ENCODE measurements at places on chromosomes 13 and 19. TPM values are rescaled to one million over a fixed set of nuclear protein-coding genes. Genes with fewer than 3 reads are reported as not detected.

Gene PRTN3
- not detected for total RNA-seq

Gene IL17D
- total RNA-seq, result 0.07 TPM

Gene CGB2
- total RNA-seq, result not detected

Gene KLK11
- 3.7 TPM for total RNA-seq

Gene ZNF99
- total RNA-seq, result not detected

Gene TMEM59L
- total RNA-seq, result not detected

Gene SYNGR4
- not detected for total RNA-seq

Gene GPX4
- 237 TPM for total RNA-seq

Gene ELSPBP1
- not detected for total RNA-seq

Gene ZNF805
- 12.0 TPM for total RNA-seq

Gene CACNG7
- total RNA-seq, result not detected

Gene RFPL4AL1
- not detected for total RNA-seq

Gene KLK1
- total RNA-seq, result 1.1 TPM

Gene PCP2
- not detected for total RNA-seq

Gene BORCS8
- total RNA-seq, result 21.7 TPM

Gene GPR12
- total RNA-seq, result not detected

Gene CYP2A6
- total RNA-seq, result not detected

Gene PLK5
- total RNA-seq, result not detected

Gene ALKBH7
- total RNA-seq, result 28.8 TPM

Gene ZNF471
- 1.4 TPM for total RNA-seq

Gene ZIC2
- not detected for total RNA-seq

Gene GFY
- total RNA-seq, result not detected

Gene PNMA8B
- total RNA-seq, result 0.07 TPM

Gene KLF1
- not detected for total RNA-seq

Gene HSD17B14
- 4.4 TPM for total RNA-seq

Gene DPF1
- 3.8 TPM for total RNA-seq

Gene TYROBP
- not detected for total RNA-seq

Gene LILRA5
- total RNA-seq, result not detected

Gene DACH1
- not detected for total RNA-seq

Gene VAV1
- total RNA-seq, result 0.14 TPM

Gene GJB6
- 19.0 TPM for total RNA-seq

All from foreskin keratinocyte (primary cell).